ENCODE measurements at places on chromosomes 1 and 21.

DNA sequence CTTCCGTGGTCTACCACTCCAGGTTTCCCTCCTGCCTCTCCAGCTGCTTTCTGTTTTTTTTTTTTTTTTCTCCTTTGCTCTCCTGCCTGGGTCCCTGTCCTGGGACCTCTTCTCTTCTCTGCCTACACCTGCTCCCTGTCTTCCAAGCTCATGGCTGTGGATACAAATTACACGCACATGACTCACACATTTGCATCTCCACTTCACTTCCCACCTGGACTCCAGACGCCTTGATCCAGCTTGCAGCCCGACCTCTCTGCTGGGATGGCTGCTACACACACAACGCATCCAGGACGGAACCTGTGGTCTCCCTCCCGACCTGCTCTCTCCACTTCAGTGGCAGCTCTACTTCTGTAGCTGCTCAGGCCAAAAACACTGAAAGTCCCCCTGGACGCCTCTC is 44.4 kb upstream of the B3GALT5 start:
- DNase-seq: no peak
- H3K36me3 ChIP-seq: no peaks in the 10 kb centered on the region
- H3K4me3 ChIP-seq: no peak overlapping the region
- H3K27ac ChIP-seq: no peak overlapping the region
- no peaks in the 10 kb centered on the region for H3K4me1 ChIP-seq

- no peaks in the 10 kb centered on the region for H3K36me3 ChIP-seq
- H3K4me1 ChIP-seq: peaks cover 16% of the 10 kb centered on the region
- H3K4me3 ChIP-seq: no peak overlapping the region
- H3K27ac ChIP-seq: no peak overlapping the region
- H3K27me3 ChIP-seq: peaks cover 3% of the 10 kb centered on the region
- no peak for DNase-seq
Observed at GRCh38 chr1:211192227-211192626, 58.3 kb upstream of the KCNH1 start.

GRCh38 chr1:178174539-178174938 is 80.6 kb downstream of the RASAL2 start:
- peaks cover 3% of the 10 kb centered on the region for H3K27me3 ChIP-seq
- H3K27ac ChIP-seq: no peak overlapping the region
- H3K4me1 ChIP-seq: no peaks in the 10 kb centered on the region
- no peak overlapping the region for H3K4me3 ChIP-seq
- DNase-seq: no peak
- no peaks in the 10 kb centered on the region for H3K36me3 ChIP-seq

- no peak overlapping the region for H3K4me3 ChIP-seq
- H3K36me3 ChIP-seq: no peaks in the 10 kb centered on the region
- H3K27ac ChIP-seq: no peak overlapping the region
- no peak for DNase-seq
- H3K4me1 ChIP-seq: no peaks in the 10 kb centered on the region
- H3K27me3 ChIP-seq: peaks cover 30% of the 10 kb centered on the region
Observed at GRCh38 chr1:932776-933602, 9.3 kb downstream of the SAMD11 start.

DNA sequence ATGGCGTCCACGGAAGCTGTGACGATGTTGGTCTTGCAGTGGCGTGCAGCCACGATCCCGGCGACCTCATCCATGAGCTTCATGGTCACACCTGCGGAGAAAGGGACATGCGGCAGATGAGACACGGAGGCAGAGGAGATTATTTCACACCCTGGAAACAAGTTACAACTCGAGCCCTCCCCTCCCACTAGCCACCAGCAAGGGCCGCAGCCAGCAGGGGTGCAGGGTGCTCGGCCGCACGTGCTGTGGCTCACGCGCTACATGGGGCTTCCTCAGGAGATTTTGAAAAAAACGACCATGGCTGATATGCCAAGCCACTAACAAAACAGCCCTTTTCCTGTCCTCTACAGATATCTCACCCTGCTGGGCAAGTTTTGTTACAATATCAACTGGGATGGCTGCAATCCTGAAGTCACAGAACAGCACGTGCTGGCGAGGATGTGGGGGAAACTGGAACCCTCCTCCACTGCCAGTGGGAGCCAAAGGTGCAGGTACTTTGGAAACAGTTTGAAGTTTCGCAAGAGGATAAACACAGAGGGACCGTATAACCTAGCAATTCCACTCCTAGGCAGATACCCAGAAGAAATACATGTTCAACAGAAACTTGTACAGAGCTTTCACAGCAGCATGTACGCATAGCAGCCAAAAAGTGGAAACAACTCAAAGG is 34.1 kb upstream of the GPR153 start:
- no peak overlapping the region for H3K4me3 ChIP-seq
- no peak for DNase-seq
- no peaks in the 10 kb centered on the region for H3K27me3 ChIP-seq
- peaks cover 6% of the 10 kb centered on the region for H3K4me1 ChIP-seq
- H3K27ac ChIP-seq: no peak overlapping the region
- no peaks in the 10 kb centered on the region for H3K36me3 ChIP-seq

DNA sequence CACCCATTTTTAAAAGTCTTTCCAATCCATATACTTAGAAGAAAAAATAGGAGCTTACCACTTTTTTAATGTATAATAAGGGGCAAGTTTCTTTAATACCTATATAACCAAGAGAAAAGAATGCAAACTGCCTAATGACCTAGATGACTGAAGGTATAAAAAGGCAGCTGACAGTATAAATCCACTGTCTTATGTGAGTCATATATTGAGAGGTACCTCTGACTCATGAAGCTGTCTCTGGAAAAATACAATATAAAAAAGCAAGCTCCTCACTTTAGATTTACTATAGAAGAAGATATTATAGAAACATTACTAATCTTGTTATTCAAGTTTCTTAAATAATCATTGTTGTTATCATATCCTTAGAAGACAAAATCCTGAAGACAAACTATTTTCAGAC is 144.2 kb downstream of the VAV3 start:
- H3K27ac ChIP-seq: peak overlapping the region; percentile 77
- H3K4me1 ChIP-seq: peaks cover 67% of the 10 kb centered on the region
- no peak overlapping the region for H3K4me3 ChIP-seq
- H3K36me3 ChIP-seq: peaks cover 31% of the 10 kb centered on the region

- no peaks in the 10 kb centered on the region for H3K36me3 ChIP-seq
- peak overlapping the region; percentile 82 for H3K4me3 ChIP-seq
- no peak for DNase-seq
- no peak overlapping the region for H3K27ac ChIP-seq
- H3K4me1 ChIP-seq: peaks cover 14% of the 10 kb centered on the region
Observed at GRCh38 chr1:90851711-90852050, 134.6 kb upstream of the BARHL2 start.

- no peaks in the 10 kb centered on the region for H3K36me3 ChIP-seq
- H3K4me3 ChIP-seq: no peak overlapping the region
- no peak overlapping the region for H3K27ac ChIP-seq
- peaks cover 10% of the 10 kb centered on the region for H3K27me3 ChIP-seq
Observed at GRCh38 chr1:245611251-245611650, 456.5 kb downstream of the KIF26B start.

GRCh38 chr1:23736437-23737134 is 6.7 kb upstream of the ELOA start:
- no peak for DNase-seq
- H3K27me3 ChIP-seq: no peaks in the 10 kb centered on the region
- no peaks in the 10 kb centered on the region for H3K36me3 ChIP-seq
- no peak overlapping the region for H3K27ac ChIP-seq

- H3K36me3 ChIP-seq: peaks cover 6% of the 10 kb centered on the region
- no peaks in the 10 kb centered on the region for H3K27me3 ChIP-seq
- DNase-seq: no peak
- no peak overlapping the region for H3K27ac ChIP-seq
- peaks cover 32% of the 10 kb centered on the region for H3K4me1 ChIP-seq
Observed at GRCh38 chr1:35936838-35937237, 5.9 kb downstream of the AGO3 start.

DNA sequence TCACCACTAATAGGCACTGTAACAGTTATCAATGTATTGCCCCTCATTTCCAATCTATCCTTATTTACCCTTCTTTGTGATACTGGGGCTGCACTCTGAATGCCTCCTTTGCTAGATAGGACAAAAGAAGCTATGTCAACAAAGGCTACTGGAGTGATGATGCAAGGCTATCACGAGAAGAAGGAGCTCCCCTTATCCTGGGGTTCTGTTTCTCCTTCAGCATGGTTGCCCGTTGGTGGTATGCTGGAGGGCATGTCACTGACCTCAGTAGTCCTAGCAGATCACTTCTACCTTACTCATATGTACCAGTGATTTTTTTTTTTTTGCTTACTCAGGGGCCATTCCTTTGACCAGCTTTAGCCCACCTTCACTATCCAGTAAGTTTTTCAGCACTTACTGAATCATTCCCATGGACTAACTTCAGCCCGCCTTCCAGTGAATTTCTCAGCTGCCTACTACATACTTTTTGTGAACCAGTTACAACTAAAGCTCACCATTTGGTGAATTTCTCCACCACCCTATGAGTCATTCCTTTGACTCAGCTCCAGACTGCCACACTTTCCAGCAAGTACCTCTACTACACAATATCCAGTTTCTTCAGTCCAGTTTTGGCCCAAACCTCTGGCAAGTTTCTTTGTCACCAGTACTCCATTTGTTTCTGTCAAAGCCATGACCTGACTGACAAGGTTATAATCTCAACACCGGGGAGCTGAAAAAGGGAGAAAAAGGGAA is 944.5 kb downstream of the KCNT2 start:
- no peak for DNase-seq
- no peaks in the 10 kb centered on the region for H3K36me3 ChIP-seq
- no peak overlapping the region for H3K4me3 ChIP-seq
- no peak overlapping the region for H3K27ac ChIP-seq

- H3K36me3 ChIP-seq: peaks cover 2% of the 10 kb centered on the region
- H3K4me1 ChIP-seq: no peaks in the 10 kb centered on the region
- H3K27me3 ChIP-seq: no peaks in the 10 kb centered on the region
- no peak overlapping the region for H3K4me3 ChIP-seq
- no peak for DNase-seq
Observed at GRCh38 chr1:76418531-76418930, 344.0 kb downstream of the ST6GALNAC3 start.

DNA sequence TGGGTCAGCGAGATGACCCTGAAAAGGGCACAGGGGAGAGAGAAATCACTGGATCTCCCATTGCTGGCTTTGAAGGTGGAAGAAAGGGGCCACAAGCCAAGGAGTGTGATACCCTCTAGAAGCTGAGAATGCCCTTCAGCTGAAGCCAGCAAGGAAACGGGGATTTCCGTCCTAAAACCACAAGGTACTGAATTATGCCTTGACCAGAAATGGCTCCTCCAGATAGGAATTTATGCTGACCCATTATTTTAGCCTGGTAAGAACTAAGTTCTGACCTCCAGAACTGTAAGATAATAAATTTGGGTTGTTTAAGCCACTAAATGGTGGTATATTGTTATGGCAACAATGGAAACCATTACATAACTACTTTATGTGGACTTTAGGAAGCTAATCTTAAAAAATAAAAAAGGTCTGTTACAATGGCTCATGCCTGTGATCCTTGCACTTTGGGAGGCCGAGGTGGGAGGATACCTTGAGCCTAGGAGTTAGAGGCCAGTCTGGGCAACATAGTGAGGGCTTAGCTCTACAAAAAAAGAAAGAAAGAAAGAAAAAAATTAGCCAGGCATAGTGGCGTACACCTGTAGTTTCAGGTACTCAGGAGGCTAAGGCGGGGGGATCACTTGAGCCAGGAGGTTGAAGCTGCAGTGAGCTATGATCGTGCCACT is 3.6 kb upstream of the H6PD start:
- H3K27me3 ChIP-seq: no peaks in the 10 kb centered on the region
- H3K27ac ChIP-seq: no peak overlapping the region
- peaks cover 10% of the 10 kb centered on the region for H3K4me1 ChIP-seq
- no peak overlapping the region for H3K4me3 ChIP-seq
- DNase-seq: no peak

DNA sequence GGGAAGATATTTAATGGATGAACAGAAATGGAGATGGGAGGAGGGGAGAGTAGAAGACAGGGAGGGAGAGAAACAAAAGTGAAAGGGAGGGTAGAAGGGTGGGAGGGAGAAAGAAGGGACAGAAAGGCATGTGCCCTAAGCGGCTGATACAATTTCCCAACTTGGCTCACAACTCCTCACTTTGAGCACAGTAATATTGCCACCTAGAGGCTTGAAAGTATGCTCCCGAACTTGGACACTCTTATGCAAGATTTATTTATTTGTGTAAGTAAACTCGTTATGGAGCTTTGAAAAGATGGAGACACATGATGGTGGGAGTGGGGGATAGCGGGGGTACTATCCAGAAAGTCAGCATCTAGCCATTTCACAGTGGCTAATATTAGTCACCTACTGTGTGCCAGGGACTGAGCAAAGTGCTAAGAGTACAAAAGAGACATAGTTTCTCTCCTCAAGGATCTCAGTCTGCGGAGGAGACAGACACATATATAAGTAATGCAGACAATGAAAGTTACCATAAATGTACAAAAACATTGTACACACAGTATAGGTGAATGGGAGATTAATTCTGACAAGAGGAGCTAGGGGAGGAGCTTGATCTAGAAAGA is 189.7 kb downstream of the SEC16B start:
- no peak for DNase-seq
- peaks cover 2% of the 10 kb centered on the region for H3K27me3 ChIP-seq
- no peak overlapping the region for H3K4me3 ChIP-seq

DNA sequence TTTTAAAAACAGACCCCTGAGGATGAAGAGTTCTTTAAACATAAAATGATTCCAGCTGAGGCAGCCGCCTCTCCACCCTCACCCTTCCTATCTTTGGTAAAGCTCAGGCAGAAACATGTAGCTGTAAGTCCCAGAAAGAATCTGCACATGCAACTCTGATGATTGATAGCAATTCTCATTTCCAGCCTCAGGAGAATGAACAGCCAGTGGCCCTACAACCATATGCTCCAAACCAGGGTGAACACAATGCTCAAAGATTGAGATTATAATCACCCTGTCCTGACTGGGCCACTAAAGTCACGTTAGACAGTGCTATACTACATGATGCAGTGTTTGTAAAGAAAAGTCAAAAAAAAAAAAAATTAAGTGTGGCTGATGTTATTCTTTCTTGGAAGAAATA is 80.2 kb downstream of the LMX1A start:
- no peak for DNase-seq
- no peaks in the 10 kb centered on the region for H3K4me1 ChIP-seq
- H3K36me3 ChIP-seq: no peaks in the 10 kb centered on the region
- H3K27ac ChIP-seq: no peak overlapping the region
- H3K27me3 ChIP-seq: peaks cover 2% of the 10 kb centered on the region

DNA sequence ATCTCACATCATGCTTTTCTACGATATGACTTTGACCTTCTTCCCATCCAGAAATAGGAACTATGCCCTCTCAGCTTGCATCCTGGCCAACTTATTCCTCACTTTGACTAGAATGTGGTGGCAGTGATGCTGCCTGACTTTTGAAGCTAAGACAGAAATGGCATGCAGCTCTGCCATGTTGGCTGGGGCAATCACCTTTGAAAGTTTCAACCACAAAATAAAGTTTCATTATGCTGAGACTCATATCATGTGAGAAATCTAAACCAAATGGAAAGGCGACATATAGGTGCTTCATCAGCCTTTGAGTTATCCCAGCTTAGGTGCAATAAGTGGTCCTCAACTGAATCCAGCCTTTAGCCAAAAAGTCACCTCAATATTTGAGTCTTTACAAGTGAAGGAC is 370.0 kb upstream of the CHRM3 start:
- no peak overlapping the region for H3K4me3 ChIP-seq
- no peaks in the 10 kb centered on the region for H3K27me3 ChIP-seq
- no peaks in the 10 kb centered on the region for H3K36me3 ChIP-seq
